NCI-H1105 (cell line): ENCODE measurements at places on chromosomes 4 and X.

GRCh38 chr4:74309223-74309622 lies 953 bp downstream of the EPGN start:
- DNase-seq: no peak

- no peak for DNase-seq
These were observed 132.2 kb downstream of the AFAP1 start for GRCh38 chr4:7807351-7807921.

DNA sequence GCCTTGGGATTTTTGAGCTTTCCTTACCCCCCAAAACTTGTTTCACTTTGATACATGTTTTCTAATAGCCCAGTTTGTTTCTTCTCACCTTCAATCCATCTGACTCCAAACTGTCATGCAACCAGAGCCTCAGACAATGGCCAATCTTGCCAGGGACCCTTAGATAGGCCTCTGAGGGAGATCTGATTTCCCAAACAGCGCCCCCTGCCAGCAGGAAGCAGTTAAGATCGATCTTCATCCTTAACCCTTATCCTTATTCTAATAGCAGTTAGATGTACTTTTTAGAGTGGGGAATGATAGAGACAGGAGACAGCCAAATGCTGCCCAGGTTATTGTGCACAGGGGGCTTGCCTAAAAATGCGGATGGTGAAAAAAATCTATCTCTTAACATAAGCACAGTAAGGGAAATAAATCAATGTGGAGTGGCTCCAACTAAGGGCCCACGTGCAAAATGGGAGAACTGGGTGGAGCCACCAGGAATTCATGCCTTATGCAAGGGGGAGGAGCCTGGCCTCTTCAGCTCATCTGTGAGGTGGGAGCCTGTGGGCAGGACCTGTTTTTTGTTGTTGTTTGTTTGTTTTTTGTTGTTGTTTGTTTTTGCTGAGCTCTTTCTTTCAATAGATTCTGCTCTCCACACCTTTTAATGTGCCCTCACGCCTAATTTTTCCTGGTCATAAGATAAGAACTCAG lies 833.6 kb upstream of the AGA start:
- DNase-seq: no peak

DNA sequence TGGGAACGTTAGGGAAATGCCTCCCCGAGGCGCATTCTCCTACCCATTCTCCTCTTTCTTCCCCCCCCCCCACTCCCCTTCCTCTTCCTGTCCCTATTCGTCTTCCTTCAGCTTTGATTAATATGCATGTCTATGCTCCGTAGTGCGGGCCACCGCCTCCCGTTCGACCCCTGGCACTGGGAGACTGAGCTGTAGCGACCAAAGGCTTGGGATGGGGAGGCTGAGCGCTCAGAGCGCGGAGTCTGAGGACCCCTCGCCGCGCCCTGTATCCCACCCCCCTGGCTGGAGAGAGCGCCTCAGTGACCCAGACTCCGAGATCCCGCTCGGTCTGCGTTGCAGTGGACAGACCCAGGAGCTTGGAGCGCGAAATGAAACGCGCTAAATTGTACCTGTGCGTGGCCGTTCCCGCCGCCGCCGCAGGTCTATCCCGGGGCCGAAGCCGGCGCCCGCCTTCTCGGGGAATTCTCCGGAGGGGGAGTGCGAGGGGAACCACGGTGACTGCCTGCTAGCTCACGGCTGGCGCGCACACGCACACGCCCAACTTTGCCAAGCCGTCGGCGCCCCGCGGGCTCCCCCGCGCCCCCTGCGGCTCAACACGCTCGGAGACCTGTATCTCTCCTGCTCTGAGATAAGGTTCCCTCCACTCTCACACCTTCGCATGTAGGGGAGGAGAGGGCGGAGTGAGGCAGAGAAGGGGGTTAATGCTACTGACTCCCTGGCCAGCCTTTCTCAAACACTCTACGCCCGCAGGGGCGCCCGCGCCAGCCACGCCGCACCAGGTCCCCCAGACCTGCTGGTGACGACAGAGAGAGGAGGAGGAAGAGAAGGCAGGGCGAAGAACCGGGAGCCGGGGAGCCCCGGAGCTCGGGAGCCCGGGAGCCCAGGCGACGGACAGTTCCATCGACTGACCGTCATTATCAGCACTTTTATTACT lies 1.5 kb upstream of the PTCHD1 start:
- DNase-seq: no peak

DNA sequence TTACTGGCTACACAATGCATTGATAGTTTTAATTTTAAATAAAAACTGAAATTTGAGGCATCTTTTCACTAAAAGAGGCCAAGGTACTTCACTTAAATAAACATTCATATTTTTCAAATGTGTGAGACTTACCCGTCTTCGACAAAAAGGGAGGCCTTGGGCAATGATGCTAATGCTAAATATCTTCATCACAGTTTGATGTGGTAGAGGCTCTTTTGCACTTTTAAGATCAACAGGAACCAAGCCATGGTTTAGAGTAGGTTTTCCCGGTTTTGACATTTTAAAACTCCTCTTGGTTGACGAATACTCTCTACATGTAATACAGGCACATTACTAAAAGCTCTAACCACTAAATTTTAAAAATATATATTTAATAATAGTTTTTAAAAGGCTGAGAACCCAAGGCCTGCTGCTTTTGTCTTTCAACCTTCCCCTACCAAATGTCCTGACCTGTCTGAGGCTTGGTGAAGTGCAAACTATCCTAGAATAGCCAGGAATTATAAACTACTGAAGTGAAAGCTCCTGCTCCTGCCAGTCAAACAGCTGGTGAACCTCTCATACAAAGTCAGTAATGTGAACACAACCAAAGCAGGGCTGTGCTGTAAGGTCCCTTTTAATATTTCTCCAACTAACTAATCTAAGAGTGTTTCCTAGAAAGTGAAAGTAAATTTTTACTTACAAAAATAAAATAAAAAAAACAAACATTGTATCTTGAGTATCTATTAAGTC lies 153.7 kb downstream of the FBXW7 start:
- no peak for DNase-seq

DNA sequence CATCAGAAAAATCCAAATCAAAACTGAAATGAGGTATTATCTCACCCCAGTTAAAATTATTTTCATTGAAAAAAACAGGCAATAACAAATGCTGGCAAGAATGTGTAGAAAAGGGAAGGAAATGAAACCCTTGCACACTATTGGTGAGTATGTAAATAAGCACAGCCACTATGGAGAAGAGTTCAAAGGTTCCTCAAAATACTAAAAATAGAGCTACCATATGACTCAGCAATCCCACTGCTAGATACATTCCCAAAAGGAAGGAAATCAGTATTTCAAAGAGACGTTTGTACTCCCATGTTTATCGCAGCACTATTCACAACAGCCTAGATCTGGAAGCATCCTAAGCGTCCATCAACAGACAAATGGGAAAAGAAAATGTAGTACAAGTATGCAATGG lies 932.4 kb downstream of the PCDH18 start:
- DNase-seq: no peak

- no peak for DNase-seq
These were observed 9.2 kb upstream of the GPC3 start for GRCh38 chrX:133994576-133994975.

DNA sequence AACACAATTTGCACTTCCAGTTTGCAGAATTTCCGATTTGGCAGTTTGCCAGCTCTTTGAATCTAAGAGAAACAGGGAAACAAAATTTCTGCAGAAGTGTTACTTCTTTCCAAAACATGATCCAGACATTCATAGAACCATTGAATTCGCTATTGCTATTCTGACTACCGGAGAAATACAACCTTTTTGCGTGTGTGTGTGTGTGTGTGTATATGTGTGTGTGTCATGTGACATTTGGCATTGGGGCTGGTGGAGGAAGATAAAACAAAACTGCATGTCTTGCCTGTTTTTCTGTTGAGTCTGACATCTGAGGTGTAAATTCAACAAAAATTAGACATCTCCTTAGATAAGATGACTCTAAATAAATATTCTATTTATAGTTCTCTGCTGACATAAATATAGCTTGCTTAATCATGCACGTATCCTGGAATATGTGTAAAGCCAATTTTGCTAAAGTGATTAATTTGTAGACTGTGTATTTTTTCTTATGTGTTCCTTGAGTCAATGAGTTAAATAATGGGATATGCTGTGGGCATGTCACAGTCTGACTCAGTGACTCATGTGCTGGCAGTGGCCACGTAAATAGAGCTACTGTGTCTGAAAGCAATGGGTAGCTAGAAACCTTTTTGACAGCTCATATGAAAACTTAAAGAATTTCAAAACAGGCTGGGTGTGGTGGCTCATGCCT lies 98.9 kb downstream of the HPGD start:
- no peak for DNase-seq

DNA sequence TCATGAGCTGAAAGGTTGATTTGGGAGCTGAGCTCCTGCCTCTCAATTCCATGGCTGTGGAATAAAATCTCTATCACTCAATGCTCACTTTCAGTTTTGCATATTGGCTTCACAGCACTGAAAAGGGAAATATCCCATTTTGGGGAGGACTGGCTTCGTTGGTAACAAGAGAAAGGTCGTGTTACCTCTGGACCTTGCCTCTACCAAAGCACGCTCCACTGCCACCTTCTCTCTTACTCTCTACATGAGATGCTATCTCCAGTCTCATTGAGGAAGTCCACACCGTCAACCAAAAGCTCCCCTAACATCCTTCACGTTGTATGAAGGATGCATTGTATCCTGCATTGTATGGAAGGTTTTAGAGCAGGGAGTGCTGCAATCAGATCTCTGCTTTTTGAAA lies 195.0 kb upstream of the LDB2 start:
- no peak for DNase-seq

- no peak for DNase-seq
These were observed 442.9 kb upstream of the BOD1L1 start for GRCh38 chr4:14070289-14070880.

GRCh38 chrX:68876731-68877130 lies 47.9 kb downstream of the EFNB1 start:
- no peak for DNase-seq

DNA sequence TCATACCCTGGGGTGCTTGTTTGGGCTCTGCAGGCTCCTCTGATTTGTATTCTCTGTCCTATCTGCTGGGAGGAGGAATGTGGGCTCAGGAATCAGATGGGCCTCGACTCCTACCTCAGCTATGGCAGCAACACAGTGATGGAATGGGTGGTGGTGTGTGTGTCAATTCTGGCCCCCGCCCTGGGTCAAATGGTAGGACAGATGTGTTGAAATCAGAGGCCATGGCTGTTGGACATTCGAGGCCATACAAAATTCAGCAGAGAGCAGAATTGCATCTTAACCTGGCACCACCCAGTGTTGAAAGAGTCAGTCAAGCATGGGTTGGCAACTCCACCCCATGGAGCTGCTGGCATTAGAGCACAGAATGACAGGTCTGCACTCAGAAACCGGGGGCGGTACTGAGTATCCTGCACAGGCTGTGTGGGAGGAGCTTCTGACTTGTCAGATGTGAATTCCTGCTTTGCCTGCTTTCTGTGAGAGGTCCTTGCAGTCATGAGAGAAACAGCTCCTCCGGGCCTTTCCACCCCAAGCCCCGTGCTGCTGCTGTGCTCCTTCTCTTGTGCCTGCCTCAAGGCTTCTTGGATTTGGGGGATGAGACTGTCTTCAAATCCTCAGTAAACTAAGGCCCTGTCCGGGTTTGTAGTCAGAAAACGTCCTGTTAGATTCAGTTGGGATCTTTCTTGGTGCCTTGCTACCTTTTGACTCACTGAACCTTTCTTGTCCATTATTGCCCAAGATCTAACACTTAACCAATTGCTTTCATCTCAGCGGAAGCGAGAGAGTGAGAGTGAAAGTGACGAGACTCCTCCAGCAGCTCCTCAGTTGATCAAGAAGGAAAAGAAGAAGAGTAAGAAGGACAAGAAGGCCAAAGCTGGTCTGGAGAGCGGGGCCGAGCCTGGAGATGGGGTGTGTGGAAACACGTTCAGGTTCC lies 13.0 kb downstream of the DKC1 start:
- no peak for DNase-seq

GRCh38 chr4:149202117-149202516 lies 613.5 kb downstream of the IQCM start:
- no peak for DNase-seq

- DNase-seq: no peak
These were observed 155.2 kb downstream of the SMIM20 start for GRCh38 chr4:26069218-26069617.

DNA sequence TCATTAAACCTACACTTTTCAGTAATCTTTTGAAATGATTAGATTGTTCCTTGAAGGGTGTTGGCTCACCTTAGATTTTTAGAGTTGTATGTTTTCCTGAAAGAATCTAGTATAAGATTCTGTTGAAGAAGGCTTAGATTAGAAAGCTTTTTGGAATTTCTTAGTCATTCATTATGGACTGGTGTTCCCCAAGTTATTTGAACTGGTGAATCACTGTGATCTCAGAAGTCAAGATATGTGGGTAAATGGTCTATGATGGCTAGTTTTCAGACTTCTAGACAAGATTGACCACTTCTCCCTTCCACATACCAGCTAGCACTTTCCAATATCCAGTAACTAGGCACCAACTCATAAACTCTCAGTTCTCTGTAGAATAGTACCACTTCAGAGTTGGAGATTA lies 138.1 kb downstream of the KDM6A start:
- no peak for DNase-seq

GRCh38 chr4:120555058-120555457 lies 367.5 kb downstream of the PRDM5 start:
- DNase-seq: no peak

GRCh38 chr4:123618606-123619005 lies 222.0 kb downstream of the SPRY1 start:
- no peak for DNase-seq

DNA sequence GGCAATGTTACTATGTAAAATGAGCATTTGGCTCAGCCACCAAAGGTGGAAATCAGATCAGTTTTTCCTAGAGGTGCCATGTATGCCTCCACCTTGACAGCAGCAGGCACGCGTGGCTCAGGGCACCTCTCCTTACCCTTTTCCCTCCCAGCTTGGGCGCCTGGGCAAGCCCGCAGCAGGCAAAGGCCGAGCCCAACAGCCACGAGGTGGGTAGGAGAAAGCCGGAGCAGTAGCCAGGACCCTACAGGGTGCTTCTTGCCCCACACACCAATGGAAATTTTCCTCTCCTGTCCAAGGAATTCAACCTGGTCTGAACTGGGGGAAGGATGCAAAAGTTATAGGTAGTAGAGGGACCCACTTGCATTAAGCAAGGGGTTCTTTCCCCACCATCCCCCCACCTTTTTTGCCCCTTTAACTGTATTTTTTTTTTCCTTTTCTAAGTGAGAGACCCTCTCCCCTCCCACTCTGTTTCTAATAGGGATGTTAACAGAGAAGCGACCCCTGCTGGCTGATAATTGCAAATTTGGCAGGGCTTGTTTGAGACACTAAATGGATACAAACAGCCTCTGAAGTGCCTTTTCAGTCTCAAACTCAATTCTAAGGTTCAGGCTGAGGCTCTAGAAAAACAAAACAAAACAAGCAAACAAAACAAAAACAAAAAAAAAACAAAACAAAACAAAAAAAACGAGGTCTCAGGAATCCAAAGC lies 895.1 kb downstream of the PCDH18 start:
- DNase-seq: no peak

DNA sequence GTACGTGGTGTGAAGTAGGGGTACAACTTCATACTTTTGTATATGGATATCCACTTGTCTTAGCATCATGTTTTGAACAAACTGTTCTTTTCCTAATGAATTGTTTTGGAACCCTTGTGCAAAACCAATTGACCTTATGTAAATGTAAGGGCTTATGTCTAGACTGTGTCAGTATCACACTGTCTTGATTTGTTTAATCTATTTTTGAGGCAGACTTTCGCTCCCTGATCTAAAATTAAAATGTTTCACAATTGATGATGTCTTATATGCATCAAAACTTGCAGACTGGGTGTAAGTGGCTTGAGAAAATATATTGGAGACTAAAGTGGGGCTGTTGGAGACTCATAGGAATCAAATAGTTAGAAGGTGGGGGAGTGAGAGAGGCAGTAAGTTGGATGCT lies 25.2 kb downstream of the REPS2 start:
- DNase-seq: no peak

GRCh38 chr4:123127875-123128274 lies 205.5 kb upstream of the NUDT6 start:
- DNase-seq: no peak
